ENCODE measurements at places on chromosomes 4 and X. TPM values are rescaled to one million over a fixed set of nuclear protein-coding genes. Genes with fewer than 3 reads are reported as not detected.

LIMCH1 gene
- total RNA-seq = 9.8 TPM

TMEM185A gene
- 19.3 TPM for total RNA-seq

SERTM2 gene
- total RNA-seq = not detected

SERPINA7 gene
- total RNA-seq = not detected

VCX gene
- not detected for total RNA-seq

AVPR2 gene
- total RNA-seq = 1.3 TPM

USP17L26 gene
- total RNA-seq = not detected

CLGN gene
- 0.70 TPM for total RNA-seq

NEIL3 gene
- 2.1 TPM for total RNA-seq

TMPRSS11B gene
- 327 TPM for total RNA-seq

FREM3 gene
- total RNA-seq = not detected

BTK gene
- 4.2 TPM for total RNA-seq

DNAAF6 gene
- total RNA-seq = not detected

NR3C2 gene
- total RNA-seq = 1.2 TPM

SSX4B gene
- not detected for total RNA-seq

ARL9 gene
- total RNA-seq = 0.53 TPM

INTU gene
- 5.9 TPM for total RNA-seq

MAGEE1 gene
- 1.1 TPM for total RNA-seq

STOX2 gene
- 23.0 TPM for total RNA-seq

TCEAL6 gene
- not detected for total RNA-seq

PRKG2 gene
- total RNA-seq = 2.0 TPM

ANK2 gene
- 2.0 TPM for total RNA-seq

PRRG3 gene
- total RNA-seq = 1.1 TPM

GK2 gene
- total RNA-seq = not detected

KCNIP4 gene
- not detected for total RNA-seq

FGFRL1 gene
- total RNA-seq = 10.1 TPM

N4BP2 gene
- 5.8 TPM for total RNA-seq

AKAP4 gene
- total RNA-seq = not detected

TMPRSS11D gene
- 208 TPM for total RNA-seq

Measured in esophagus squamous epithelium (tissue), 5 donors.